ENCODE measurements at places on chromosomes 12 and 14.

- no peak for DNase-seq
Observed at GRCh38 chr12:1877169-1877878, 41.1 kb downstream of the CACNA2D4 start.

GRCh38 chr12:49776858-49777257, 35.5 kb downstream of the TMBIM6 start:
- DNase-seq: no peak

DNA sequence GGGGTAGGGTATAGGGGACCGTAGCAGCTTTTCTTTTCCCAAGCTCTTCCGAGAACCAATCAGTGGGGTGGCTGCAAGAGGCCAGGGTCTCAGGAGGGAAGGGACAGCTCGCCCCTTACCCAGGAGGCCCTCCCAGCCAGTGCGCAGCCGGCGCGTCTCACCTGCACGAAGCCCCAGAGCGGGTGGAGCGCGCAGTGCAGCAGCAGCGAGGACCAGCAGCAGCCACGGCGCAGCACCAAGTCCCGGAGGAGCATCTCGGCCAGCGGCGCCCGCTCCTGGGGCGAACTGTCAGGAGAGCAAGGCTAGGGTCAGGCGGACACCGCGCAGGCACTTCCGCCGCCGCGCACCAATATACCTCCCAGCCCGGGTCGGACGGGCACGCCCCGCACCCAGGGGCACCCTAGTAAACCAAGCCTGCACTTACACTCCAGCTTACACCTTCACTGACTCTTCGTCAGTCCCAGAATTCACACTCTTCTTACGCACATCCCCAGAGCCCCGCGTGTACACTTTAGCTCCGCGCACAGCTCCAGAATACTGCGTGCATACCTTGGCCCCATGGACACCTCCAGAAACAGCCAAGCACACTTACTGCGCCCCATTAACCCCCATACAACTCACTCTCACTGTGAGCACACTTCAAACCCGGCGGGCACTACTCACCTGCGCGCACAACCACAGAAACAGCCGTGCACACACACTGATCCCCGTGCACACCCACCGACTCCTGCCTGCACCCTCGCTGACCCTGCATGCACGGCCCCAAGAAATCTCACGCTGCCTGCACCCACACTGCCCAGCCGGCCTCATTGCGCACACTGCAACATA, 606 bp downstream of the PRIMA1 start:
- no peak for DNase-seq

- no peak for DNase-seq
Observed at GRCh38 chr12:132111654-132112304, 32.3 kb downstream of the DDX51 start.

- DNase-seq: no peak
Observed at GRCh38 chr14:88168498-88169165, 154.4 kb downstream of the KCNK10 start.

GRCh38 chr14:30559638-30560091, 707 bp downstream of the G2E3 start:
- no peak for DNase-seq

DNA sequence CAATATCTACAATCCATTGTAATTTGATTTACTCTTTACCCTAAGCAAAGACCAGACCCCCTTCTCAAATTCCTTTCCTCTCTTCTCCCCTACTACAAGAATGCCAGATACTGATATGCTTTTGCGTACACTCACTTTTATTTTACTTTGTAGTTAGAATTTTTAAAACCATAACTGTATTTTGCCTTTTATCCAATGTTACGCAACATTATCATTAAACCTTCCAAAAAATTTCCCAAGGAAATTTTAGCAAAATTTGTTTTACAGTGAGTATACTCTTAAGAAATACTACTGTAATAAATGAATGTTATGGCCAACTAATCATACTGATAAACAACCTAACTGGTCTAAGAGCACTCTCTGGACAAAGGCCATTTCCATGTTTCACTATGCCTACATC, 22.3 kb downstream of the ATP2B1 start:
- DNase-seq: no peak

DNA sequence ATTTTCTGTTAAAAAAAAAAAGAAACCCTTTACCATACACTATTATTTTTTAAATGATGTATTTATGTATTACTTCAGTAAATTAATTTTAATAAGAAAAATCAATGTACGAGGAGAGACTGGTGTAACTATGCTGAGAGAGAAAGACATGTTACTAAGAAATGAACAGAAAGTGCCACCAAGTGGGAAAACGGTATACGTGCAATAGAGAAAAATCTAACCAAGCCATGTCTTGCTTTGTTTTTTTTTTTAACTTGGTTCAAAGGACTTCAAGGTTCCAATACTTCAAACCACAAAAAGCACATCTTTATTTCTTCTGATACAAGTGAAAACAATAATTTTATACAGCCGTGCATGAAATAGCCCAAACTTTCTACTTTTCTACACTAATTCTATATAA, 22.9 kb downstream of the NDUFA12 start:
- no peak for DNase-seq

- DNase-seq: no peak
Observed at GRCh38 chr12:96219700-96220206, 25.6 kb downstream of the ELK3 start.

- no peak for DNase-seq
Observed at GRCh38 chr14:70658899-70659298, 17.2 kb downstream of the TTC9 start.

DNA sequence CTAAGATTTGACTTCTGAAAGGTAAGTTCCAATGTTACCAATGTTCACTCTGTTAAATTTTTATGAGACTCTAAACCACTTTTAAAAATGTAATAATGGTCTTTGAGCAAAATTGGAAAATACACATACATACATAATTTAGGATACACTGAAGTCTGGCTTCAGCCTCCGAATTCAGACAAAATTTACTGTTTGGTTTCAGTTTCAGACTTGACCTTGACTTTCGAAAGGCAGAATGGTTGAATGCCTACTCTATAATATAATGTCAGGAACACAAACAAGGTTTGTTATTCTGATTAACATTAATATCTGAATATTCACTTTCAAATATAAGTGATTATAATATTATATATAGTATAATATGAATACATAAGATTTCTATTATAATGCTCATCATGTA, 74.1 kb upstream of the KRAS start:
- no peak for DNase-seq

DNA sequence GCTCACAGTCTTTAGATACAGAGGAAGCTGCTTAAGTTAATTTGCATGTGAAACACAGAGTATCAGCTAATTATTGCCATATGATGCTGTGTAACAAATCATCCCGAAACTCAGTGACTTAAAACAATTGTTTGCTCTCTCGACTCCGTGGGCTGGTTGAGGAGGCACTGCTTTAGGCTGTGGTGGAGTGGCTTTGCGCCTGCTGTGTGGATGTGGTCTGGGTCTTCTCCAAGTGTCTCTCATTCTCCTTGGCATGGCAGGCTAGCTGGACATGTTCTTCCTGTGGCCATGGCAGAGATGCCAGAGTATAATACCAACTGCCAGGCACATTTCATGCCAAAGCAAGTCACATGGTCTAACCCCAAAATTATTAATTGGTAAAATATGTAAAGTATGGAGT, 40.9 kb downstream of the PELI2 start:
- DNase-seq: no peak

DNA sequence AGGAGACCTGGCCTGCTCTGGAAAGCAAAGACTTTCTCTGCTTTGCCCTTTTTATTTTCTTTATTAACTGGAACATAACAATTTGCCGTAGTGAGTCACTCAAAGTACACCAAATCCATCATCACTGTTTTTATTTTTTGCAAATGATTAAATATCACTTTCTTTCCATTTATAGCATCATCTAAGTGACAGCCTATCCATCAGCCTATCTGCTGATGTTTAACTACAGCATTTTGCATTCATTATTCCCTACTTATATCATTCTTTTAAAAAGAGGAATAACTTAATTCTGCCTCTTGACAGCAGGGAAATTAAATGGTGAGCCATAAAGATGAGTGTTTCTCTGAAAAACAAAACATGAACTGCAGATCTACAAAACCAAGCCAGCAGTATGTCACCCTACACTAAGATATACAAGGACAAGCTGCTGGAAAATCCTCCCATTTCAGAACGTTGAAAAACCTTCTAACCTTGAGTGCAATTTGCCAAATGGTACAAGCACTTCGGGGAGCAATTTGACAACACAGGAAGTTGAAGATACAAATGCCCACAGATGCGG, 821.3 kb upstream of the TMEM132C start:
- DNase-seq: no peak
